ENCODE measurements at places on chromosomes 7 and 10. TPM values are rescaled to one million over a fixed set of nuclear protein-coding genes. Genes with fewer than 3 reads are reported as not detected.

DNA sequence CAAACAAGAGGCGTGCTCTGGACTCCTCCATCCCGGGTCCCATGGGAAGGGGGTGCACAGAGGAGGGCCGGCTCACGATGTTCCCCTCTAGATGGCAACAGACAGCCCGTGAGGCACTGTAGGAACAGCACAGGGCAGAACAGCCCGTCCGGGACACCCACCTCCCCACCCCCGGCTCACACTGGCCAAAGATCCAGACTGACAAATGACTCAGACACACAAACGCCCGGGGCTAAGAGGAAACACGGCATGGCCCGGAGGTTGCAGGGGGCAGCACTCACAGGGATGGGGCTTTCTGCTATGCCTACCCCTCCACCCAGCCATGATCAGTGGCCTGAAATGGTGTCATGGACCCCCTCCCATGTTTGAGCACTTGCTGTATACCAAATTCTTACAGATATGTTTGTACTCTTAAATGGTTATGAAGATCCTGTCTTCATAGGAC, 4.9 kb upstream of the ELN start:
- DNase-seq, result peak; percentile 13

- no peak for DNase-seq
These were observed 210.3 kb downstream of the CHRM2 start for GRCh38 chr7:137078781-137079180.

GRCh38 chr10:88642963-88643362, 21.3 kb upstream of the LIPF start:
- DNase-seq, result no peak

Gene CACNA2D1
- total RNA-seq, result 5.8 TPM

DNA sequence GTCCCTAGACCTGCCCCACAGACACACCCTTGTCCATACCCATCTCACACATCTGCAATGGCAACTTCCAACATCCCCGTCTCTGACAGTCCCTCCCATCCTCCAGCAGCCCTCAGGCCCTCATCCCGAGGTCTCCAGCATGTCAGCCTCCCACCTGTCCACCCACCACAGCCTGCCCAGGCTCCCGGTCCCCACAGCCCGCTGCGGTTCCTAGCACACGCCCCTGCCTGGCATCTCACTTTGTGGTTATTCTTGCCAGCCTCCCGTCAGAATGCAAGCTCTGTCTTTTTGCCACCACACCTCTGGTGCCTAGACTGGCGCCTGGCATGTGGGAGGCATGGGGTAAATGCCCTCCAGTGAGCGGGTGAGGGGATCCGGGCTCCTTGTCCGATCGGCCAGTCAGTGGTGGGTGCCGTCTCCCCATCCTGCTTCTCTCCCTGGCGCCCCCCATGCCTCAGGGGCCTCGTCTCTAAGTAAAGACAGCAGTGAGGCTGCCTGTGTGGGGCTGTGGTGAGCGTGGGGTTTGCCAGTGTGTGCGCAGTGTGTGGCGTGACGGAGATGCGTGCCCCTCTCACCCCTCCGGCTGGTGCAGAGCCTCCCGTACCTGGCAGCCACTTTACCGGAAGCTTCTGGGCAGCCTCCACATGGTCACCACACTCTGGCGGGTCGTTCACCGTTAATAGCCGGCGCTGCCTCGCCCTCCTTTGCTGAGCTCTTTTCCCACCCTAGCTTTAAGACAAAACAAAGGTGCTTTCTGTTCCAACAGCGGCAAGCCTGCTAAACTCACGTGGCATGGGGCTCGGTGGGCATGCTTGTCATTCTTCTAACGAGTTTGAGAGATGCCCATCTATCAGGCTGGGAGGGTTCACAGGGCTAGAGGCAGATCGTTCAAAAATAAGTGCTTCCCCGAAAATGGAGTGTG, 28.5 kb upstream of the TTYH3 start:
- DNase-seq, result no peak

GRCh38 chr10:96918214-96919002, 86.3 kb downstream of the LCOR start:
- DNase-seq, result no peak

Gene LRGUK
- not detected for total RNA-seq

GRCh38 chr7:96713037-96713436, 3.4 kb upstream of the SEM1 start:
- no peak for DNase-seq

GRCh38 chr10:117731121-117731791, 188.7 kb downstream of the EMX2 start:
- no peak for DNase-seq

DNA sequence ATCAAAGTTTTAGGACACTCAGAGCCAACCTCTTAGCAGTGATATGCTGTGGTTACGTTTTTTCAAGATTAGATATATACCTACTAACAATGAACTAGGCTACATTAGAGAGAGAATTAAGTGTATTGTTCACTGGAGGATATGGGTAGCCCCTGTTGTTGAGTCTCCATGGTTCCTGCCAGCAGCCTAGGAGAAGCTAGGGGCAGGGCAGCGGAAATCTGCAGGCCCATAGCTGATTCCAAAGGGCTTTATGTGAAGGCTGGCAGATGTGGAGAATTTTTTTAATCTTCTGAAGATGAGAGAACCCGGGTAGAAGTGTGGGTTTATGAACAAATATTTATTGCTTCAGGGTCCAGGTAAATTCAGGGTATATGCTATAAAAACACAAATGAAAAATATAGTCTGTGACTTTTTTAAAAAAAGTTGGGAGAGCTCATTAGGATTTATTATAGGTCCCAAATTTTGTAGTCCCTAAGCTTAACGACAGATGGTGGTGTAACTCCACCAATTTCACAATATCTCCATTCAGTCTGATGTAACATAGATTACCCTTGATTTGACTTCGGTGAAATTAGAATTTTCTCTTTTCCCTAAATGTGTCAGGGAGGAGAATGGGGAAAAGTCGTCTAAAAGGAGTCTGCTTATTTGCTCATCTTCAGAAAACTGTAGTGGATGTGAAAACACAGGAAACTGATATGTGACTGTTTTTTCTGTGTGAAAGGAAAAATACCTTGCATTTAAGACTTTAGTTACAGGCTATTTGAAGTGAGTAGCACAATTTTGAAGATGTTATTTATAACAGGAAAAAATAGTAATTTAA, 163.0 kb upstream of the PPP1R3A start:
- peak; percentile 58 for DNase-seq

GRCh38 chr10:49398000-49398861, 2.3 kb upstream of the DRGX start:
- DNase-seq, result peak; percentile 35

Gene UPK3BL2
- total RNA-seq, result 27.6 TPM

DNA sequence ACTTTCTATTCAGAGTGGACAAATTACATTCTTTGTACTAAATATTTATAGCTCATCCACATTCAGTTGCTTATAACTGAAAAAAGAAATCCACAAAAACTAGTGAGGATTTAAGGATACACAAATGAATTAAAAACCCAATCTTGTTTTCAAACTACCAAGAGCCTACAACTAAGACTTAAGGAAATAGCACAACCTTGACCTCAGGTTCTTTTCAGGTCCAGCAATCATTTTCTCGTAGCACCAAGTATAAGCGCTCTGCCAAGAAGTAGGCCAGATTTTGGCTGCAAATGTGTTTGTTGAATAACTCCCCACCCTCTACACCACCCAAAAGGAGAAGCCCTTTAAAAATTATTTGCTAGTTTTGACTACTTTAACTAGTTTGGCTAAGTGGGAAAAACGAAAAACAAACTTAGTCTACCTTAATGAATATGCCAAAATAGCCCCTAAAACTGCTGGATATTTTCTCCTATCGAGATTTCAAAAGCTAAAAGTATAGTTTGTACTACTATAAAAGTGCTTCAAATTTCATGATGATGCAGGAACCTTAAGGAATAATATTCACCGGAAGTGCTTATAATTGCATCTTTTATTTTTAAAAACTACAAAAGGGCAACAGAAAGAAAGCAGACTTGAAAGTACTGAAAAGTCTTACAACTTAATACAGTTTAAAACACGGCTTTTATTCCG, 2.7 kb upstream of the KMT2E start:
- no peak for DNase-seq

DNA sequence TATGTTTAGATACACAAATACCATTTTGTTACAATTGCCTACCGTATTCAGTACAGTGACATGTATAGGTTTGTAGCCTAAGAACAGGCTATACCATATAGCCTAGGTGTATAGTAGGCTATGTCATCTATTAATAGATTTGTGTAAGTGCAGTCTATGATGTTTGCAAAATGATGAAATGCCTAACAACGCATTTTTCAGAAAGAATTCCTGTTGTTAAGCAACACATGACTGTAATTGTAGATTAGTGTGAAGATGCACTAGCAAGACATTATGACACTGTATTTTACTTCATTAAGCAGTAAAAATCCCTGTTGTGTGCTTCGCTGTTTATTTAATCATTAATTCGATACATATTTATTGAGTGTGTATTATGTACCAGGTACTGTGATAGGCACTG, 446.0 kb downstream of the SUGCT start:
- DNase-seq, result no peak

Gene TEX36
- total RNA-seq, result not detected

- no peak for DNase-seq
These were observed 1164.2 kb upstream of the LRRN3 start for GRCh38 chr7:109926738-109927137.

Gene ASAH2
- total RNA-seq, result 0.47 TPM

Gene CDK1
- 148 TPM for total RNA-seq

- DNase-seq, result no peak
These were observed 47.8 kb downstream of the HERPUD2 start for GRCh38 chr7:35647171-35647574.

DNA sequence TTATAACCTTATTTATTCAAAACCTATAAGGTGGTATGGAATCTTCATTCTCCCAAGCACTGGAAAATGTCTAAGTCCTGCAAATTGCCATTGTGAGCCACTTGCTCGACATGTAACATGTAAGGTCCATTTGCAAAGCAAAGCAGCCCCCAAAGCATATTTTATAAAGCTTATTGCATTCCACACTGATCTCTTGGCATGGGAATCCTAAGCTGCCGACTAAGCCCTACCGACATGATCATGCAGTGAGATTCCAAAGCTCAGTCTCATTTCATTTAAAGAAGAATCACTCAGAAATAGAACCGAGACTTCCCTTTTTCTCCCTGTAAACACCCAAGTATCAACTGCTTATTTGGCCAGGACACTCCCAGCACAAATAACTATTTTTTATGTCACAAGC, 333.4 kb upstream of the MYO3A start:
- no peak for DNase-seq

Gene FAM25G
- total RNA-seq, result not detected

GRCh38 chr10:90919683-90920574, 958 bp downstream of the ANKRD1 start:
- DNase-seq, result no peak

DNA sequence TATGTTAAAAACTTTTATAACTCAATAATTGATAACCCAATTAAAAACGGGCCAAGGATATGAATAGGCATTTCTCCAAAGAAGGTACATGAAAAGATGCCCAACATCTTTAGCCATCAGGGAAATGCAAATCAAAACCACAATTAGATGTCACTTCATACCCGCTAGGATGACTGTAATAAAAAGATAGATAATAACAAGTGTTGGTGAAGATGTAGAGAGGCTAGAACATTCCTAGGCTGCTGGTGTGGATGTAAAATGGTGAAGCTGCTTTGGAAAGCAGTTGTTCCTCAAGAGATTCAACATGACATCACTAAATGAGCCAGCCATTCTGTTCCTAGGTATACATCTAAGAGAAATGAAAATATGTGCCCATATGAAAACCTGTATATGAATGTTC, 35.6 kb downstream of the CAMK1D start:
- no peak for DNase-seq

DNA sequence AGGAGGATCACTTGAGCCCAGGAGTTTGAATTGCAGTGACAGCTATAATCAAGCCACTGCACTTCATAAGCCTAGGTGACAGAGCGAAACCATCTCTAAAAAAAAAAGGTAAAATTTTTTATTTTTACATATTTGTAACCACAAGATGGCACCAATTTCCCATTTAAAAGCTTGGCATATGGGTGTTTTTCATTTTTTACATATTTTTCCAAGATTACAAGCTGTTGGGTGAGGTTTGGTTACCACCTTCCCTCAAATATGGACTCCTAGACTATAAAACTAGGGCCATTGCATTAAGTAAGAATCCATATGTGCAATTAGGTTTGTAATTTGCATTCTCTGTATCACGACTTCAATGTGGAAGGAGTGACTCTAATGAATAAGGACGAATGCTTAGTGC, 129.3 kb upstream of the ACBD5 start:
- no peak for DNase-seq

DNA sequence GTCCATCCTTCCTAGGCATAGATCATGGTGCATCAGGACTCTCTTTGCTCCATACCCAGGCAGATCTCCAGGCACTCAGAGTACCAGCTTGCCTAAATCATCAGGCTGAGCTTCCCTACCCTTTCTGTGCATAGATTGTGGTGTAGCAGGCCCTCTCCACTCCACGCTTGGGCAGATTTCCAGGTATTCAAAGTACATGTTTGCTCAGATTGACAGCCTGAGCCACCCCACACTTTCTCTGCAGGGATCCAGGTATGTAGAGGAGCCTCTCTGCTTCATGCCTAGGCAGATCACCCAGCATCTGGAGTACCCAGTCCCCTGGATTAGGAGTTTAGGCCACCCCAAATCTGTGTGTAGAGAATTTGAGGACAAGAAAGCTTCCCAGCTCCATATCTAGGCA, 957.4 kb upstream of the LRRTM3 start:
- DNase-seq, result no peak

- DNase-seq, result peak; percentile 94
These were observed 65.0 kb downstream of the PIP4K2A start for GRCh38 chr10:22649390-22649841.

Gene FGFR2
- 7.4 TPM for total RNA-seq

- no peak for DNase-seq
These were observed 185.6 kb downstream of the CXCL12 start for GRCh38 chr10:44199267-44199666.

- DNase-seq, result no peak
These were observed 8.0 kb downstream of the SLC18A2 start for GRCh38 chr10:117248750-117249465.

- no peak for DNase-seq
These were observed 279.9 kb upstream of the NEBL start for GRCh38 chr10:21176934-21177480.

DNA sequence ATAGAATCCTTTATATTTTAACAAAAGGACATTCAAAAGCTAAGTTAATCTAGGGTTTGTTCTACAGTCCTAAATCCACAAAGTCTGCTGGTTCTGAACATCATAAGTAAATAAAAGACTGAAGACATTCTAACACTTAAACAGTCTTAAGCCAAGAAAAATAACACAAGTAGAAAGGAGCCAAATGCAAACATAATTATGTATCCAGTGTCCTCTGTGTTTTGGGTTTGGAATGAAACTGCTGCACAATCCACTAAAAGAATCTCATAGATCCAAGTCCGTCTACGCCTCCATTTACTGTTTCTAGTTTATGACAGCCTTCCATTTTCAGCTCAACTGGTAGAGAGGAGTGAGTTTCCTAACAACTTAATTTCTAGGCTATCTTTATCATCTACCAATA, 623.6 kb upstream of the FZD8 start:
- no peak for DNase-seq

- no peak for DNase-seq
These were observed 29.0 kb upstream of the BMS1 start for GRCh38 chr10:42753507-42754154.

Data from Caki2 (cell line).